ENCODE measurements at places on chromosomes 16 and 17.

DNA sequence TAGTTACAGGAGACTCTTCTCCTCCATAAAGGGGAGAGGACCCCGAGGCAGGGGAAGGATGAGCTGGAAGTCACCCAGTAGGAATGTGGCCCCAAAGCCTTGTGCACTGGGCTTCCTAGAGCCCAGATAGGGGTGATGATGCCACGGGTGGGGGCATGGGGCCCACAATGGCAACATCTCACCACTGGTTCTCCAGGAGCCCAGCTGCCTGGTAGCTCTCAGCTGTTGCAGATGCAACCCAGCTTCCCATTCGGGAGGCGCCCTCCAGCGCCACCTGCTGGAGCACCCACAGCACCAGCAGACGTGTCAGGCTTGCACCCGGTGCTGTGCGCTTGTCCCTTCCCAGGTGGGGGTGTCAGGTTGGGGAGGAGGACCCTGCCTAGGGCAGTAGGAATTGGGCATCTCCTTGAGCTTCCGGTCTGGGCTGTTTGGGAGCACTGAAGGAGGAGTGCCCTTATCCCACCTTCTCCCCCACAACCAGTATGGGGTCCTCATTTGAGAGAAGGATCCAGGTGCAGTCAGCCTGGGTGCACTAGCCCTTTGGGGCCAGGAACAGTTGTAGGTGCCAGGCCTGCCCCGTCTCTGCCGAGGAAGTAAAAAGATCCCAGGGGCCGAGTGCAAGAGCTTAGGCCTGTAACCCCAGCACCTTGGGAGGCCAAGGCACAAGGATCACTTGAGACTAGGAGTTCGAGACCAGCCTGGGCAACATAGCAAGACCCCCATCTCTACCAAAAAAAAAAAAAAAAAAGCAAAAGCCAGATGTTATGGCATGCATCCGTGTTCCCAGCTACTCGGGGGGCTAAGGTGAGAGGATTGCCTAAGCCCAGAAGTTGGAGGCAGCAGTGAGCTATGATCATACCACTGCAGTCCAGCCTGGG lies 14.4 kb downstream of the CDIPT start:
- peak; percentile 90 for DNase-seq

DNA sequence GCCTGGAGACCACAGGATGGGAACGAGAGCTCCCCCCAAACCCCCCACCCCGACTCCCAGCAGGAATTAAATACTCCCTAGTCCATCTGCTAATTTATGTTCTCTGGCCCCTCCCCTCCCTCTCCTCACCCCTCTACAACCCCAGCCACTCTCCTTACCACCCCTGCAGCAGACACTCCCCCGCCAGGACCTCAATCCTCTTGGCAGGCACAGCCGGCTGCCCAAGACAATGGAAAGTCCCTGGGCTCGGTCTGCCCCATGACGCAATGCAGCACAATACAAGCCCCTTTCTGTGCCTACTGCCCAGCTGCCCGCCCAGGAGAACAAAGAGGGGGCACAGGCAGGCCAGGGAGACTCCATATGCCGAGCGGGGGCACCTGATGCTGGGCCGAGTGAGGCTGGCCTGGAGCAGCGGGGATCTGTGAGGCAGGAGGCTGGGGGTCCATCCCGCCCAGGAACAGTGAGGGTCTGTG lies 30.3 kb upstream of the CDC42EP4 start:
- no peak for DNase-seq

- DNase-seq, result no peak
Measured at GRCh38 chr16:4328046-4328781, 12.3 kb downstream of the GLIS2 start.

- no peak for DNase-seq
Measured at GRCh38 chr16:2879854-2880508, 3.0 kb upstream of the FLYWCH2 start.

GRCh38 chr17:47315451-47316266 lies 8.1 kb upstream of the EFCAB13 start:
- no peak for DNase-seq

DNA sequence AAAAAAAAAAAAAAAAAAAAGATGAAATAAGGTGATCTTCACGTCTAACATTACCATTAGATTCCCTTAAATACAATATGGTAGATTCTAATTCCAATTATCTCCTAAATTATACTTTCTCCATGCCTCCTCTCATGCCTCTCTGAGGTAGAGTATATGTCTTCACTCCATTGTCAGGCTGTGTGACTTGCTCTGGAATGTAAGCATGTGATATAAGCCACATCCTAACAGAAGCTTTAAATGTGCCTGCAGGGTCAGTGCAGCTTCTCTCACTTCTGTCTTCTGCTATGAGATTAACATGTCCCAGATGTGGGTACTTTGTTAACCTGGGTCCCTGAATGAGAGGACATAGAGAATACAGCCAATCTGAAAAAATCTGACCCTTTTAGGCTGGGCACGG lies 32.6 kb downstream of the MED13 start:
- no peak for DNase-seq

- peak; percentile 48 for DNase-seq
Measured at GRCh38 chr17:1203111-1203966, 23.6 kb upstream of the ABR start.

- no peak for DNase-seq
Measured at GRCh38 chr17:21100636-21101035, 26.1 kb upstream of the DHRS7B start.

DNA sequence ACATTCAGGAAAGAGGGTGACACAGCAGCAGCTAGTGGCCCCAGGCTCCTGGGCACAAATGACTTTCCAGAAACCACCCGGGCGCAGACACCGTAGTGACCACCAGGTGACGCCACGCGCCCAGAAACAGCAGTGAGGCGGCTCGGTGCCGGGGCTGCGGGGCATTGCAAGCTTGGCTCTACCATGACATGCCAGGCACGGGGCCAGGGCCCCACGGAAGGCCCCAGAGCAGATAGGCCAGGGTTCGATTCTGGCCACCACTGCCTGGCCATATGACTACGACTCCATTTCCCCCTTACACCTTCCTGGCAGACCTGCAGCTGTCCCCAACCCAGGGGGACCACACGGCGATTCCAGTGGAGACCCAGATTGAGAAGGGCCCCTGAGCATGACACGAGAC lies 6.7 kb downstream of the RHBDF1 start:
- DNase-seq, result peak; percentile 75

DNA sequence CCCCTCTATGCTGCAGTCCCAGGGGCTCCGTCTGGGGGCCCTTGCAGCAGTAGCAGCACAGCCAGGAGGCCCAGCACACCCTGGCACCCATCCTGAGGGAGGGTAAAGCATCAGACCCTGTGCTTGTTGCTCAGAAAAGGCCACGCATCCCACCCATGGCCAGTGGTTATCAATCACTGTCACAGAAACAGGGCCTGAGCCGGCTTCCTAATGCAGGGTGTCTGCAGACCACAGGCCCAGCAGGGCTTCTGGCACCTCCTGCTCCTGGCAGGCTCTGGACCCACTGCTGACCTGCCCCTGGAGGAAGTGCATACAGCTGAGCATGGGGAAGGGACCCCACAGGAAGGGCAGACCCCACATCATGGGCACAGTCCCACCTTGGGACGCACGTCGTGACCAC lies 26.9 kb upstream of the CDH15 start:
- DNase-seq, result no peak

- no peak for DNase-seq
Measured at GRCh38 chr16:66858740-66859396, 14.7 kb downstream of the CA7 start.

DNA sequence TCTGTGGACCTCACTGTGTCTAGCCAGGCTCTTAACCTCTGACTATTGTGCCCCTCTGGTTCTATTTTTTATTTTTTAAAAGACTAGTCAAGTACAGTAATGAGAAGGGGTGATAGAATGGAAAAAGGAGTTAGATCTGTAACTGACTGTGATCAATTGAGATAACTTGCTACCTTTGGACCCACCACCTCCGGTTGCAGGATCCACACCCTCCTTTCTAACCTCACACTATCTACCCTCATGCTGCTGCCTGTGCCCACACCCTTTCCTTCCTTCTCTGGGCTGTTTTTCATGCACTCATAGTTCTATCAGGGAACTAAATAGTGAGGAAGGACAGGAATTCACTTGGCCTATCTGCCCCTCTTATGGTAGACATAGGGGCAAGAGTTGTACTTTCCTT lies 172.3 kb downstream of the KATNIP start:
- DNase-seq, result no peak

- no peak for DNase-seq
Measured at GRCh38 chr17:81398832-81399411, 3.7 kb downstream of the BAHCC1 start.

- no peak for DNase-seq
Measured at GRCh38 chr17:80855196-80855947, 136.3 kb upstream of the CHMP6 start.

DNA sequence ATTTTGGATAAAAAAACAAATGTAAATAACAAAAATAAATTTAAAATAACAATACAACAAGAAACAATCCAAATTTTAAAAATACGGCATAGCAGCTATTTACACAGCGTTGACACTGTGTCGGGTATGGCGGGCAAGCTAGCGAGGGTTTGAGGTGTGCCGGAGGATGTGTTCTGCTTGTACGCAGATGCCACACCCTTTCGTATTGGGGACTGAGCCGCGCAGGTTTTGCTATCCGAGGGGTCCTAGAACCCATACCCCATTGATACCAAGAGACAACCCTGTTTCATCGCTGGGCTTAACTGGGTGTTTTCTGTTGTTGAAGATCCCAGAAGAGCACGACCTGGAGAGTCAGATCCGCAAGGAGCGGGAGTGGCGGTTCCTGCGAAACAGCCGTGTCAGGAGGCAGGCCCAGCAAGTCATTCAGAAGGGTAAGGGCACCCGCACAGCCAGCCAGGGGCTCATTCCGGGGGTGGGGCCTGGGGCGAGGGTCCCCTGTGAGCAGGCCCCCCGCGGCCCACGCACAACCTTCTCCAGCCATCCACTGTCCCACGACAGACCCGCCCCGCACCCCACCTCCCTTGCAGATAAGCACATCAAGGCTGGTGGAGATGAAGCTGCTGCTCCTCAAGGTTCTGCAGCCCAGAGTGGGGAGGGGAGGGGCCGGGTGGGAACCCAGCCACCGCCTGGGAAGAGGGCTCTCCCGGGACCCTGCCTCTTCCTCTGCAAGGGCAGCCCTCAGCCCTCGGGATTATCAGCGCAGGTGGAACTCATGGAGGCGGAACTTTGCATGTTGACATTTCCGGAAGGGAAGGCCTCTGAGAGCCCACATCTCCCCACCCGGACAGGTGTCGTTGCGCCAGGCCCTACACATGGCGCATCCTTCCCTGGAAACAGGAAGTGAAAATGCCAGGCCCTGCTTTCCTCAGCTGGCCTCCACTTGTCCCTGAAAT lies 51.2 kb upstream of the CHMP6 start:
- no peak for DNase-seq

DNA sequence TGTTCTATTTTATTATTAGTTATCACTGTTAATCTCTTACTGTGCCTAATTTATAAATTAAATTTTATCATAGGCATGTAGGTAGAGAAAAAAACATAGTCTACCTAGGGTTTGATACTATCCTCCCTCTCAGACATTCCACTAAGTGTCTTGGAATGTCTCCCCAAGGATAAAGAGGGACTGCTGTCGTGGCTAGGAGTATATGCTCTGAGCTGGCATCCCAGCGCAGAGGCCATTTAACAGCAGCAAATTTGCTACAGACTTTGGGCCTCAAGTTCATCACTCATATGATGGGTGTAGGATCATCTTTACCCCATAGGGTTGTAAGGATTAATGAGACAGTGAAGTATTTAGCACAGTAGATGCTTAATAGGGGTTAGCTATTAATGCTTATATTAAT lies 56.7 kb downstream of the ZFHX3 start:
- no peak for DNase-seq

GRCh38 chr17:30398328-30399041 lies 19.8 kb downstream of the CPD start:
- DNase-seq, result no peak

GRCh38 chr17:55238931-55239297 lies 25.8 kb upstream of the HLF start:
- DNase-seq, result no peak

DNA sequence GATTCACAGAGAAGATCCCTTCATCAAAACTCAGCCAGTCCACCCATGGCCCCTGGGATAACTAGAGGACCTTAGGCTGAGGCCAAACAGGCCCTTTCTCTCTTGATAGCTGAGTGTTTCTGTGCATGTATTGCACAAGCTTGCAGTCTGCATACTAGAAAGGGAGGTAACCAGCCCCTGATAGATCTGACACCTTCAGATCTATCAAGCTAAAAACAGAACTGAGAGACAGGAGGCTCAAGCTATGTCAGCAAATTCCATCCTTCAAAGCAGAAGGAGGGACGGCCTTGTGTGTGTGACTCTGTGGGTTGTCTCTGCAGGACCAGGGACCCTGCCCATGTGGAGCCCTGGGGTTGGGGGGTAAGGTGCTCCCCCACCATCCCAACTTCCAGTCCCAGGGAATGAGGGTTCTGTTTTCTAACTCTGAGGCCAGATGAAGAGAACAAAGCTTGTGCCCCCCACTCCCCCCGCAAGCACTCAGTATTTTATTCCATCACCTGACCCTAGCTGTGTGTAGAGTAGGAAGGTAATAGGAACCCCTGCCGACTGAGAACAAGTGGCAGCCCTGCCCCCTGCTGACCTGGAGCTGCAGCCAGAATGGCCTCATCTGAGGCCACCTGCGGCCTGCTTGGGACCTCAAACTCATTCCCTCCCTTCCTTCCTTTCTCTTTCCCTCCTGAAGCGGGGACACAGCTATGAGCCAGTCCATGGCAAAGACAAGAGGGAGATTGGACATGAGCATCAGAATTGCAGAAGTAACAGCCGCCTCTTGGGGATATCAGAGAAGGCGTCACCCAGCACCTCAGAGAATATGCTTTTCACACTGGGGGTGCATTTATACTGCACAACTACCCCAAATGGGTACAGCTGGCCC lies 63.8 kb downstream of the SMPD3 start:
- no peak for DNase-seq

DNA sequence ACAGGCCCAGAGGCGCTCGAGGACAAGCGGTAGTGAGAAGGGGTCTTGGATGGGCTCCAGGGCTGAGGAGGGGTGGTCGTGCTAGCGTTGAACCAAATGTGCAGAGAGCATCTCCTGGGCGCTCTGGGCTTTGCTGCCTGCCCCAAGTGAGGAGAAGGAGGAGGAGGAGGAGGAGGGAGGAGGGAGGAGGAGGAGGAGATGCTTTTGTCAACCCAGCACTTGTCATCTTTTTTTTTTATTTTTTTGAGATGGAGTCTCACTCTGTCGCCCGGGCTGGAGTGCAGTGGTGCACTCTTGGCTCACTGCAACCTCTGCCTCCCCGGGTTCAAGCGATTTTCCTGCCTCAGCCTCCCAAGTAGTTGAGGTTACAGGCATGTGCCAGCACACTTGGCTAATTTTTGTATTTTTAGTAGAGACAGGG lies 59.8 kb downstream of the PGS1 start:
- DNase-seq, result no peak

DNA sequence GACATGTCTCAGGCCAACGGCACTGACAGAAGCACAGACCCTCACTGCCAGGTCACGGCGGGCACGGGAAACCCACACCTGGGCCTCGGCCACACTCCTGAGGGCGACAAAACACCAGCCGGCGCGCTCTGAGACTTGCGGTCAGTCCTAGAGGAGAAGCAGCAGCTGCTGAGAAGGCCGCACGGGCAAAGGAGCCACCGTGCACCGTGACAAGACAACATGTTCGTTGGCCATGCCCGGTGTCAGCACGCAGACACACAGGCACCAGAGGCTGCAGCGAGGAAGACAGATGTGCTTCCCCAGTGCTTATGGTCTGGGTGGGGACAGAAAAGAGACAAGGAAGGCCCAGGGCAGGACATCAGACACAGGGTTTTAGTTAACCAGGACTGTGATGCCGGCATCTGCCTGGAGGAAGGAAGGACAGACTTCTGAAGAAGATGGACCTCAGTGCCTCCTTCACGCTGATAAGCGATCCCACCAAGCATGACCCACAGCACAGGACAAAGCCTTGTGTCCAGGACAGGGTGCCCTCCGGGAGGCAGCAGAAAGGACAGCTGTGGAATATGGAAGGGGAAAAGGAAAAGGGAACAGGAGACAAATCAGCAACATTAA lies 84.0 kb downstream of the ANKRD11 start:
- no peak for DNase-seq
